ENCODE measurements at places on chromosomes 7 and 10.

DNA sequence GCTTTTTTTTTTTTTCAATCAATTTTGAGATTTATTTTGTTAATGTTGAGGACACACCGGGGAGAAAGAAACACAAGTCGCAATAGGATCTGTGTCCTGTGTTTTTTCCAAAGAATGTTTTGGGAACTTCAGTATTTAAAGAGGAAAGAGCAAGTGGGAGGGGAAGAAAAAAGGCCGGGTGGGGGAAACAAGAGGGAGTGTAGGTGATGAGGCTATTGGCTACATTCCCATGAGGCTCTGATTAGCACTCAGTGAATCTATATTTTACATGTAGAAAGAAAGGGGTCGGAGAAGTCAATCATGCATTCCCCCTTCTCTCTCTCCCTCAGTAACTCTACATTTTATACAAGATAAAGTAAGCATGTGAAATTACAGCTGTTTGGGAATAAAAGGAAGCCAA is 4.1 kb downstream of the ZNF680 start:
- no peak for DNase-seq

DNA sequence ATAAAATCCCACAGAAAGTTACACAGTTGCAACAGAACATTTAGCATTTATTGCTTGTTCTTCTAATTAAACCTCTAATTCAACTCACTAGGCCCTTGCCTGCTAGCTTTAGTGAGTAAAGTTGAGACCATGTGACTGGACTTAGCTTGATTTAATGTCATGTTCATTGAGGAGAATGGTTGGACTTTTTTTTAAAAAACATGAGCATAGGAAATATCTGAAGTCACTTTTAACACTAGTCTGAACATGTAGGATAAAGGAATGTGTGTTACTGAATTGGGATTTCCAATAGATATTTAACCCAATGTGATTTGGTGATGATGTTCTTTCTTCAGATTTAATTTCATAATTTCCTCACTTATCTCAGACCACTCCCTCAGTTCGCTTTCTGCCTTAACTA is 24.6 kb upstream of the GLCCI1 start:
- DNase-seq = no peak

GRCh38 chr7:69738396-69738951 is 140.2 kb downstream of the AUTS2 start:
- DNase-seq = peak; percentile 43

GRCh38 chr7:909358-910329 is 33.3 kb downstream of the GET4 start:
- DNase-seq = no peak

- DNase-seq = no peak
Measured at GRCh38 chr7:110400411-110400810, 690.5 kb upstream of the LRRN3 start.

- DNase-seq = no peak
Measured at GRCh38 chr10:75876710-75877109, 445.3 kb downstream of the LRMDA start.

DNA sequence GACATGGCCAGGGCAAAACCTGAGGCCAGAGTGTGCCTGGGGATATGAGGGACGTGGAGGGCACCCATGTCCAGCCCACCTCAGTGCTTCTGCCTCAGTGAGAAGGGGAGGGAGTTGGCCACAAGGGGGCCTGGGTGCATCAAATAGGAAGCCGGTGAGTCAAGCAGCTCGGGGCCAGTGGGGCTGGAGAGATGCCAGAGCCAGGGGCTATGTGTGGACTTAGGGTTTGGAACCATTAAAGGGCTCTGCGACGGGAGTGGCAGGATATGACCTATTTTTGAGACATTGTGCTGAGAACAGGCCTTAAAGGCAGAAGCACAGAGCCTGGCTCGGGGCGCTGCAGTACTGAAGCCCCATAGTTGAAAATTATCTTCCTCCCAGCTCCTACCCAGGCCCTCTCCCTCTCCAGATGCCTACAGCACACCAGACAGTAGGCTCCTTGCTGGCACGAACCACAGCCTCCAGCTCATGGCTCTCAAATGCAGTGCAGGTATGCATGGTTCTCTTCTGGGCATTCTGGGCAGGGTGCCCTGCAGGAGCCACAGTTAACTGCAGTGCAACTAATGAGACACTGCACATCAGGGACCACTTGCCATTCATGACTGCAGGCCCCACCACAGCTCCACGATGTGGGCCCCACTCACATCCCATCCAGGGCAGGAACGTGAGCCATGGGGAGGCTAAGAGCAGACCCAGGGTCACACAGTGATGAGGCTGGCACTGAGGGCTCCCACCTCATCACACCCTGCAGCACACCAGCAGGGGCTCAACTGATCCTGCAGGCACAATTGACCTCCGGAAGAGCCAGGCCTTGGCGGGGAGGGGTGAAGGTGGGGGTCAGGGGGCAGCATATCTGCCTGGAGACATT is 7.2 kb upstream of the PGAM2 start:
- DNase-seq = peak; percentile 90

- no peak for DNase-seq
Measured at GRCh38 chr7:94294471-94295131, 100.1 kb upstream of the COL1A2 start.
